Forelimb muscle (tissue), 1 donor: ENCODE measurements at places on chromosomes 1 and 21.

DNA sequence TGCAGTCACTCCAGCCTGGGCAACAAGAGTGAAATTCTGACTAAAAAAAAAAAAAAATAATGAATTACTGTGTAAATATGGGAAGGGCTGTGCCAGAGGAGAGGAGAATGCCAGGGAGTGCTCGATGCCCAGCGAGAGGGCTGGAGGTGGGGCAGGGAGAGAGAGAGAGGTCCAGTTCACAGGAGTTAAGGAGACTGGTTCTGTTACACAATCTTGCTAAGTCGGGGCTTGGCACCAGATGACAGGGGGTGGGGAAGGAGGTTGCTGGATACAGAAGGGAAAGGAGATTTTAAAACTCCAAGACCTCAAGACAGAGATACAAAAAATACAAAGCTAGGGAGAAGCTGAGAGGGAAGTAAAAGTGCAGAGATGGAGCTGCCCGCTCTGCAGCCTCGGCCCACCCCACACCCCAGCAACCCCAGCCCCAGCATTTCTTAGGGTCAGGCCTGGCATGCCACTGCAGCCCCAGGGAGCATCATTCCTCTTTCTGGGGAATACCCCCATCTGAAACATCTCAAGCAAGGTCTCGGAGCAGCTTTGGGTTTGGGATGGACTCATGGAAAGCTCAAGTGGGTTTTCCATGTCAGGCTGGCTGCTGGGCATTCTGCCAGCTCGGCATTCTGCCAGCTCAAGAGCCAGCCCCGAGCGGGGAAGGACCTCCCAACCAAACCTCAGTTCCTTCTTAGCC, 991 bp downstream of the SELENBP1 start:
- no peak for DNase-seq

GRCh38 chr1:150065184-150065871, 2.2 kb upstream of the VPS45 start:
- no peak for DNase-seq

DNA sequence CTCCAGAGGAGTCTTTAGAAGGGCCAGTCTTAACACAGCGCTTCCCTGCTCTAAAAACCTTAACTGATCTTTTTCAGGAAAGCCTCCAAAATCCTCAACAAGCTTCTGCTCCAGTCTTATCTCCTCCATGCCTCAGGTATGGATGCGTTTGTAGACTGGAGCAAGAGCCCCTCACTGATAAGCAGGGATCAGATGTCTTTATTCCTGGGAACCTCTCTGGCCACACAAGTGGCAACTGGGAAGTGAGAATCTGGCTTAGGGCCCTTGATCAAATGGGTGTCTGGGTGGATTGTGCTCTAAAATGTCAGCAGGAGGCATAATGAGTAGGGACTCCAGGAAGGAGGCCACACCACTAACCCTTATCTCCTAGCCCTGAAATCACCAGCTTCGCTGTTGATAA, 1.4 kb downstream of the ZBTB8A start:
- no peak for DNase-seq

- no peak for DNase-seq
These were observed 15.2 kb downstream of the MYOM3 start for GRCh38 chr1:24096739-24097103.

- no peak for DNase-seq
These were observed 2.7 kb downstream of the GLIS1 start for GRCh38 chr1:53736290-53736689.

- DNase-seq: no peak
These were observed 29.3 kb downstream of the RSPH1 start for GRCh38 chr21:42466700-42467099.

- no peak for DNase-seq
These were observed 33.4 kb downstream of the PSMG1 start for GRCh38 chr21:39149882-39150281.

- DNase-seq: no peak
These were observed 226.9 kb upstream of the NRIP1 start for GRCh38 chr21:15291621-15292266.

DNA sequence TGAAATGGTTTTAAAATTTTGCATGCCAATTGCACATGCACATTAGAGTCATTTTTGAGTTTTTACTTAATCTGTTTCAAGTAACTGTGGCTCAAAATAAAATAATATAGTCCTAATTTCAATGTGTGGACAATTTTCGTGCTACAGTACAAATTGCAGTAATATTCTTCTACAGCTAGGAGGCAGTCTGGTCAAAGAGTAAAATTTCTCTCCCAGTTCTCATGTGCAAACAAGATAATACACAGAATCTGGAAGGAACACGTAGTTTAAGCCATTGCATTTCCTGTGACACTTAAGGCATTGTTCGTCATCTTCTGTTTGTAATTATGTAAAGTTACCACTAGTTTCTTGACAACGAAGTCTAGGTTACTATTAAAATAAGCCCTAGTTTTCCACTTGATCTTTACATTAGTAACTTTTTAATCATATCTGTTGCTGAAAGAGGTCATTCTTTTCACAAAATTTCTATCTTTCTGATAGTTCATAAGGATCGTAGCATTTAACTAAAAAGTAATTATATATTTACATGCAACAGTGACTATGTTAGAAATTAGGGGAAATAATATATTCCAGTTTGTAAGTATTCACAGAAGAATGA, 28.9 kb downstream of the ODR4 start:
- DNase-seq: peak; percentile 17

- DNase-seq: no peak
These were observed 20.6 kb downstream of the ABCD3 start for GRCh38 chr1:94438692-94439276.

GRCh38 chr1:56575865-56576264, 3.5 kb downstream of the PLPP3 start:
- DNase-seq: no peak

- DNase-seq: no peak
These were observed 59.7 kb downstream of the TEX35 start for GRCh38 chr1:178572604-178573003.

- DNase-seq: peak; percentile 68
These were observed 121.4 kb upstream of the GORAB start for GRCh38 chr1:170410401-170411166.

DNA sequence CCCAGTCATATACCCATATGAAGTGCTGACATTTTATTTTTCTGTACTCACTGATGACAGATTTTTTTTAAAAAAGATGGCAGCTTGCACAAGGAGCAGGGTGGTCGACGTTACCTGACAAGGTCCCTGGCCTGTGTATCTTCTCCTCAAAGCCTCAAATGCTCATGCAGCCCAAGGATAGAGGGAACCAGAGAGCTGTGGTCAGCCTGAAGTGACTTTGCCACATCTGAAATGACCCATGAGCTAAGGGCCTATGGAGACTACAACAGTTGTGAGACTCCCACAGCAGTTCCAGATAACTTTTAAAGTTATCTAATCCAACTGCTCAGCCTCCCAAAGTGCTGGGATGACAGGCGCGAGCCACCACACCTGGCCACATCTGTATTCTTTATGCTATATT, 131.1 kb downstream of the GLUL start:
- no peak for DNase-seq

GRCh38 chr21:19013916-19014315, 610.3 kb upstream of the TMPRSS15 start:
- DNase-seq: no peak

DNA sequence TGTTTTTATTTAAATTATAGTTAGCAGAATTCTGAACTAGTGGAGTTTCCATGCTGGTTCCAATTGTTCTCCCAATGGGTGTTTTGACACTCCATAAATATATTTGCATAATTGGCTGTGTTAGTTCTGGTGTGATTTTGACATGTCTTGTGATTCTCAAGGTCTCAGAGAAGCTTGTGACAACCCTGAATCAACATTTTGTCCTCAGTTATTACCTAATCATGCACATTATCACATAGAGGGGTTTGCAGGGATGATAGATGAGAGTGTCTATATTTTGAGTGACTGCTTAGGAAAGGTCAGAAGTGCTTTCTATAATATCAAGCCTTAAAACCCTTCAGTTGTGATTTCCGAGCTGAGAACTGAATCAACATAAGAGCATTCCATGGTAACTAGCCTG, 11.5 kb upstream of the KCNK2 start:
- DNase-seq: no peak

DNA sequence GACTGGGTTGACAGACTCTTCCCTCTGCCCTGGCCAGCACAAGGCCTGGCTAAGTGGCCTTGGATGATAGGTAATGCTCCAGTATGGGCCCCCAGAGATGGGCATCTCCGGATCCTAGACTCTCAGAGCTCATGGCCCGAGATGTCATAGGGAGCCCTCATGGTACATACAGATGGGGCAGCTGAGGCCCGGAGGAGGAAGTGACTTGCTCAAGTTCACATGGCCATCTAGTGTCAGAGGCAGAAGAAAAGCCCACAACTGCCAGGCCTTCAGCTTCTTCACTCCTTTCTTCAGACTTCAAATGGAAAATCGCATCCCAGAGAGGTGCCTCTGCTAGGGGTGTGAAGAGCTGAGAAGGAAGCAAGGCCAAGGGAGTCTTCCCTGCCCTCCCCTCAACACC, 46.8 kb upstream of the SYNC start:
- no peak for DNase-seq

DNA sequence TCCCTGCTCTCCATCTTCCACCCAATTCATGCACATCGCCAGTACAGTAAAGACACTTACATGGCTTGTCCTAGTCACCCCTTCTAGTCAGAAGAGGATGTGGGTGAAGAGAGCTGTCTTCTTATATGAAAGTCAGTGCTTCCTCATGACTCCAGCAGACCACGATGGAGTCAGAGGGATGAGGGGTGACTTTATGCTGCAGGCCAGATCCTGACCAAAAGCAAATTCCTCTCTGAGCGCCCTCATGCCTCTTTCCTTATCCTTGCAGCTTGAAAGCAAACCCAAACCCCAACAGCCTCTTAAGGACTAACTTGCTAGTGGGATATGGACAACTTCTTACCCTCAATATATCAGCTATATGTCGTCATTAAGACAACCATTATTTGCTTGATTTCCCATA, 348.2 kb upstream of the DUSP10 start:
- no peak for DNase-seq

GRCh38 chr1:192657760-192658159, 21.8 kb downstream of the RGS13 start:
- no peak for DNase-seq

DNA sequence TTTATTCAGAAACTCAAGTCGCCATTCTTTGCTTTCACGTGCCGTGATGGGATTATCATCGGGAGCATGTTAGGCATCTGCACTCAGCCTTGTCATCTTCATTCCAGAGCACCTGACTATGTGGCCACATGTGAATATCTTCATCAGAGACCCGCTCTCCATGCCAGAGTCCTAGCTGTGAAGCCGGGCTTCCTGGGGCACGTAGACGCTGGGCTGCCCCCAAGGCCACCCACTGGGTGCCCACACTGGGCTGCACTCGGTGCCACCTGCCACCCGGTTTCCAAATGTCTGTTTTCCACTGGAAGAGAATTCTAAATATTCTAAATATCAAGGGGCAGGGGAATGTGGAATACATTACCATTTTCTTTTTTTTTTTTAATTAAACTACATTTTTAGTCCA, 43.8 kb downstream of the SLC37A1 start:
- no peak for DNase-seq

- DNase-seq: no peak
These were observed 38.7 kb downstream of the GJA5 start for GRCh38 chr1:147721716-147722115.

DNA sequence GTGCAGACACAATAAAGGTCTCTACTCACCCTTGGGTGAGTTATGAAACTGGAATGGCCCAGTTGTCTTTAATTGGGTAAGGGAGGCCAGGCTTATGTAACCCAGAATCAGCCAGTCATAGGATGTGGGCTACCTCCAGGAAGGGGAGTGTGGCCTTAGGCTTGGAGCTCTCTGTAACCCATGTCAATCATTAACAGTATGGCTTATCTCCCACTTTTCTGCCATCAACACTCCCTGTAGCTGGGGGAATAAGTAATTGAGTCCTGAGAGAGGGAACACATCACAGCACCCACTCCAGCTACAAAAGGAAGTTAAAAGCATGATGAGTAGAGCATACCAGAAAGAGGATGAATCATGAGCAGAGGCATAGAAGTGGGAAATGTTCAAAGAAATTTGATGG, 327.0 kb upstream of the DUSP10 start:
- DNase-seq: no peak

GRCh38 chr1:111747282-111747734, 8.1 kb upstream of the INKA2 start:
- no peak for DNase-seq

DNA sequence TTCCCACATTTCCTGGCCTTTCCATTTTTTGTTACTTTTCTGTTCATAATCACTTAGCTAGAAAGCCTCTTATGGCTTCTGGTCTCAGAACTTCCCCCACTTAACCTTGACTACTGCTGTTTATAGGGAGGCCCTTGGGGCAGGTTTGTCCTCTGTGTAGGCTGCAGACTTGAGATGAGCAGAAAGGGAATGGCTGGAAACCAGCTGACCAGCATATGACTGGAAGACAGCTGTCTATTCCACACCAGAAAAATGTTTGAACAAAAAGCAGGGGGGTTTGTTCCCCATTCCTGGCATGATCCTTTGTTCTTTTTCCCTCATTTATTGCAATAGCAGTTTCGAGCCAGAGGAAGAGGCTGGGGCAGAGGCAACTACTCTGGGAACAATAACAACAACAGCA, 4.9 kb upstream of the SH3D21 start:
- no peak for DNase-seq

DNA sequence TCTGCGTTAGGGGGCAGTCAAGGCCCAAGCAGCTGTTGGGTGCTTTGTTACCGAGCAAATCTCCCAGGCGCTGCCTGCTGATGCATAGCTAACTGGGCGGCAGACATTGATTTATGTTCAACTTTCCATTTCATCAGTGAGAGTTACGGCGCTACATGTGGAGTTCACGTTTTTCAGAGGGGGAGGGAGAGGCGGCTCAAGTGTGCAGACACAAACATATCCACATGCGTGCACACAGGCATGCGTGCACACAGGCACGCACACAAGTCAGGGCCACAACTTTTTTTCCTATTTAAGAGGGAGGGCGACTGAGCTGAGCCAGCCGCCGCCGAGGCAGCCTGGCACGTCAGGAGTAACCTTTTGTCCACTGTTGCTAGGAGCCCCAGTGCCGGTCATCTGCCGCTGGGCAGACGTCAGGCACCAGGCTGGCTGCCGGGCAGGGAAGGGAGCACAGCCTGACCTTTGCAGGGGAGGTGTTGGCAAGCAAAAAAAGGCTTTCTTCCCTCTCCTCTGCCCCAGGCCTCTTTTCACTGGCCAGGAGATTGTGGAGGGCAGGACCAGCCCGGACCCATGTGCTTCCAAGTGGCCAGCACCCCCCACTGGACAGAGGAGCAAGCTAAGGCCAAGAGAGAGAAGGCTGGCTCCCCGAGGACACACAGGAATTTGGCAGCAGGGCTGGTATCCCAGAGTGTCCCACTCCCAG, 73.3 kb downstream of the MRPL37 start:
- peak; percentile 84 for DNase-seq

DNA sequence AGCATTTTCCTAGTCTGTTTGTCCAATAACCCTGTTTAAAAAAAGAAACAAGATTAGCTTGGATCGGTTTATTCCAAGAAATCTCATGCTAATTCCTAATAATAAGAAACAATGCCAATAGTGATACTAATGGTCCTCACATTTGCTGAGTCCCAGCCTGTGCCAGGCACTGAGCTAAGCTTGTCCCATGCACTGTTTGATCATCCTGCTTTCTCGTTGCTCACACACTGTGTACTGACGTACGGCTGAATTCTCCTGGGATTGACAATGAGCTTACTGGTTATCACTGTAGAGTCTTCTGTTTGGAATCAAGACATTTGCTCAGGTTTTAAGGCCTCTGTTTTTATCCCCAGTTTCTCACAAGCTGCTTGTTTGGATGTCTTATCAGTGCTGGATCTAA, 71.1 kb downstream of the CACNA1E start:
- no peak for DNase-seq
